ENCODE measurements at places on chromosomes 4 and X.
A peak's percentile ranks its signal among the peaks of the same experiment; 100 is the strongest.

DNA sequence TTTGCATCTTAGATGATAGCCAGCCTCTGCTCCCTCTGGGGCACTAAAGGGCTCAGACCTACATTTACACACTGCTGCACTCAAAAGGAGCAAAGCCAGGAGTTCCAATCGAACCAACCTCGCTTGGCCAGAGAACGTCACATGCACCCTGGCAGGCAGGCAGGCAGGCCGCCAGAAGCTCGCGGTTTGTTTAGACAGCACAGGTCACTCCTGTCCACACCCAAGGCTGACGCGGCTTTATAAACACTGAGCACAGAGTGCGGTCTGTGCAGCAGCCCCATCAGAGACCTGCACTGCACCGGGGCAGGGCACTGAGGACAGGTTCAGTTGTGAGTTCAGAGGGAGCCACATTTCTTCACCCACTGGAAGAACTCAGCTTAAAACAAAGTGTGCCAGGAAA lies 143.9 kb downstream of the BCOR start:
- H3K27me3 ChIP-seq, result no peaks in the 10 kb centered on the region
- H3K36me3 ChIP-seq, result no peaks in the 10 kb centered on the region
- peak; percentile 18 for DNase-seq
- H3K4me3 ChIP-seq, result no peak overlapping the region
- H3K4me1 ChIP-seq, result no peaks in the 10 kb centered on the region

DNA sequence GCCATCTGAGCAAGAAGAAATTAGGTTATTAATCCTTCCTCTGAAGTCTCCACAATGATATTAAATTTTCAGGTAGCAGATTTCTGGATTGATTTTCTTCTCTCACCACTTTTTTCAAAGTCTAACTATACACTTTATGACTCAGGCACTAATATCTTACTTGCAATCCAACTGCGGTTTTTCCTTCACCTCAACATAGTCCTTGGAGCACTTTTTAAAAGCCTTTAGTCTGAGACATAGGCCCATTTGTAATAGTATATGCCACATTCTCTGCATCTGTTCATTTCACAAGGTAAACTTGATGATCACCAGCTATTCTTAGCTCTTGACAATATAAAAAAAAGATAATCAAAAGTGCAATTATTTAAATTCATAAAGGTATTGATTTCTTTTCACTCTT lies 55.9 kb upstream of the EDNRA start:
- H3K36me3 ChIP-seq, result no peaks in the 10 kb centered on the region
- no peak overlapping the region for H3K27ac ChIP-seq
- no peaks in the 10 kb centered on the region for H3K27me3 ChIP-seq
- no peak overlapping the region for H3K4me3 ChIP-seq

DNA sequence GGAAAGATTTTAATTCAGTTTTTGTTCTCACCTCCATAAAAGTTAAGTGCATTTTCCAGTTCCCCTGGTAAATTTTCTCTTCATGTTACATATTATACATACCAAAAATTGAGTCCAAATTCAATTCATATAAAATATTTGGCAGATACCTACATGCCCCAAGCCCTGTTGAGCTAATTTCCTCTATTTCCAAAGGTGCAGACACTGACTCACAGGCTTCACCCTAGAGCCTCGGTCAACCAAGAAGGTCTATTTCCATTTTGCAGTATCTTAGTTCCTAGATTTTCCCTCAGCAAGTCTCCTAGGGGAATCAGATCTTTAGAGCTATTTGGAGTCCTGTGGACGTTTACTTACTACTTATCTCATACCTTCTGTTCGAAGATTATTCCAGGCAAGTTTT lies 174.4 kb downstream of the TSPAN5 start:
- no peaks in the 10 kb centered on the region for H3K27me3 ChIP-seq
- H3K4me3 ChIP-seq, result no peak overlapping the region

GRCh38 chr4:1274871-1275270 lies 14.8 kb upstream of the MAEA start:
- no peak overlapping the region for H3K4me3 ChIP-seq
- H3K27ac ChIP-seq, result no peak overlapping the region
- DNase-seq, result no peak
- no peaks in the 10 kb centered on the region for H3K36me3 ChIP-seq
- no peaks in the 10 kb centered on the region for H3K4me1 ChIP-seq
- H3K27me3 ChIP-seq, result no peaks in the 10 kb centered on the region

- H3K27me3 ChIP-seq, result no peaks in the 10 kb centered on the region
- peak overlapping the region; percentile 71 for H3K27ac ChIP-seq
- no peak overlapping the region for H3K4me3 ChIP-seq
- peaks cover 16% of the 10 kb centered on the region for H3K4me1 ChIP-seq
- H3K36me3 ChIP-seq, result no peaks in the 10 kb centered on the region
- DNase-seq, result no peak
These were observed 17.5 kb downstream of the FAM184B start for GRCh38 chr4:17763931-17764330.

Data from gastrocnemius medialis (tissue), 4 donors.